Activated B cell treated with CpG ODN at 0.5 μM for 24 hours (primary cell): ENCODE measurements at places on chromosomes 11 and 22. TPM values are rescaled to one million over a fixed set of nuclear protein-coding genes. Genes with fewer than 3 reads are reported as not detected.

B4GALNT4 gene
- total RNA-seq, result not detected in 2 replicates

INS gene
- total RNA-seq, result not detected in 2 replicates

PGM2L1 gene
- 3.5 and 3.8 TPM in 2 replicates for total RNA-seq

KRTAP5-7 gene
- 0.24 and 0.49 TPM in 2 replicates for total RNA-seq

TMEM191C gene
- 1.3 and 1.5 TPM in 2 replicates for total RNA-seq

CRYBB3 gene
- not detected in 2 replicates for total RNA-seq

CCDC116 gene
- total RNA-seq, result 1.0 and 1.2 TPM in 2 replicates

IL17REL gene
- total RNA-seq, result 0.15 and 0.31 TPM in 2 replicates

TSSK2 gene
- 0.13 TPM in 1 of 2 replicates, not detected in the other for total RNA-seq

ADAMTS15 gene
- not detected in 2 replicates for total RNA-seq

APOA4 gene
- not detected in 2 replicates for total RNA-seq

CD3D gene
- 1.8 TPM in 1 of 2 replicates, not detected in the other for total RNA-seq

DRG1 gene
- 68.5 and 71.1 TPM in 2 replicates for total RNA-seq

SVIP gene
- total RNA-seq, result 16.9 and 22.1 TPM in 2 replicates

SEPTIN3 gene
- total RNA-seq, result 0.49 and 0.54 TPM in 2 replicates

KIAA1671 gene
- 0.02 and 0.04 TPM in 2 replicates for total RNA-seq

RCE1 gene
- 20.1 and 21.4 TPM in 2 replicates for total RNA-seq

ARHGAP32 gene
- 6.0 and 6.1 TPM in 2 replicates for total RNA-seq
